ENCODE measurements at places on chromosomes 1 and 21.

- DNase-seq, result no peak
Observed at GRCh38 chr21:26565111-26565510, 8.0 kb downstream of the CYYR1 start.

- peak; percentile 76 for DNase-seq
Observed at GRCh38 chr1:206575165-206575893, 36.9 kb downstream of the EIF2D start.

- DNase-seq, result no peak
Observed at GRCh38 chr1:79042117-79042516, 35.6 kb upstream of the ADGRL4 start.

- DNase-seq, result no peak
Observed at GRCh38 chr1:204192589-204193352, 3.5 kb downstream of the KISS1 start.

GRCh38 chr1:232593717-232594502 is 36.0 kb downstream of the SIPA1L2 start:
- no peak for DNase-seq

- no peak for DNase-seq
Observed at GRCh38 chr1:223059526-223059925, 83.5 kb downstream of the TLR5 start.

DNA sequence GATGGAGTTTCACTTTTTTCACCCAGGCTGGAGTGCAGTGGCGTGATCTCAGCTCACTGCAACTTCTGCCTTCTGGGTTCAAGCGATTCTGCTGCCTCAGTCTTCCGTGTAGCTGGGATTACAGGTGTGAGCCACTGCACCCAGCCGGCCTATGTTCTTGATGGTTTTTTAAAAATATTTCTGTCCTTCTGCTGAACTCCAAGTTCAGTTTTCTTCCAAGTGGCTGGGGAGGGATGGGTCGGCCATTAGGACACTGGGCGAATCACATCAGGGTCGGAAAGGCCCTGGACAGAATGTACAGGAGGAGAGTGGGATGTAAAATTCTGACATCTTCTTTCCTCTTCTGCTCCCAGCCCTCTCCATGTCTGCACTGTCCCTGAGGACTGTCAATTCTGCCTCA is 289.6 kb downstream of the PTPRU start:
- DNase-seq, result no peak

- no peak for DNase-seq
Observed at GRCh38 chr1:208141610-208142192, 102.5 kb downstream of the PLXNA2 start.

DNA sequence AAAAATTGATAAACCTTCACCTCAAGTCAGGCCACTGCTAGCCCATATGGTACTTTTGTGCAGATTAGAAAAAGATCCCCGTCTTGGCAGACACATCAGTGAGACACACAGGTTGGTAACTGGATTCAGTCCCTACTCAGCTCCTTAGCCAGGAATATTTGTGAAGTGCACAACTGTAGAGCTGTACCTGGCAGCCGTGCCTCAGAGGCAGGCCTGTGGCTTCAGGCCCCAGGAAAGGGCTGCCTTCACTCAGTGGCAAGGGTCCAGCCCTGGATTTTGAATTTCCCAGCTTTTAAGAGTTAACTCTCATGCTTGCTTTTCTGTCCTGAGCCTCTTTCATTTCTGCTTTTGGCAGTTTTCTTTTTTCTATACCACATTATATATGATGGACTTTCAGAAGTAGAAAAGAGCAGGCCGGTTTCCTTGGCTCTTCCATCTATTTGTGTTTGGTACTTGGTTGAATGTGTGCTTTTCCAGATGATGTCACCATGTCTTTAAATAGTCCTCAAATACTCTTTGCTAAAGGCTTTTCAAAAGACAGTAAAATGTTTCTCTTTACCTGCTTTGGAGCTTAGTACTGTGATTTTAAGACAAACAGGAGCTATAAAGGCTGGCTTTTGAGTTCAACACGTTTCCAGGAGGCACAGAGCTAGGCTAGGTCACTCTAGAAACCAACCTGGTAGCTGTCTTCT is 186.6 kb downstream of the AK5 start:
- peak; percentile 45 for DNase-seq

- peak; percentile 42 for DNase-seq
Observed at GRCh38 chr1:82161700-82162141, 361.0 kb downstream of the ADGRL2 start.

DNA sequence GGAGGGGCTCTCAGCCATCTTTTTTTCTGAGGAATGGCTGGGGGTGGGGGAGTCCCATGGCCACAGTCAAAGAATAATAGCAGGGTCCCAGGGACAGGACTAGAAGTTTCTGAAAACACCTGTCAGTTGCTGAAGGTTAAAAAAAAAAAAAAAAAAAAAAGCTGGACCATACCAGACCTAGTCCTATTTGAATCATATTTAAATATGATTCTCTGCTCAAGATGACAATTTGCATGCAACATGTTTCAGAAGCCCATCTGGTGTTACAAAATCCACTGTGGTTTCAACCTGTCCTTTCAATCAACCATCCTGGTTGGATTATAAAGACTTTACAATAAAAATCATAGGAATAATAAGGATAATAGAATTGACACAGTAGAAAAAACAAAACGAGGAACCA is 153.7 kb downstream of the TENT5C start:
- DNase-seq, result no peak

DNA sequence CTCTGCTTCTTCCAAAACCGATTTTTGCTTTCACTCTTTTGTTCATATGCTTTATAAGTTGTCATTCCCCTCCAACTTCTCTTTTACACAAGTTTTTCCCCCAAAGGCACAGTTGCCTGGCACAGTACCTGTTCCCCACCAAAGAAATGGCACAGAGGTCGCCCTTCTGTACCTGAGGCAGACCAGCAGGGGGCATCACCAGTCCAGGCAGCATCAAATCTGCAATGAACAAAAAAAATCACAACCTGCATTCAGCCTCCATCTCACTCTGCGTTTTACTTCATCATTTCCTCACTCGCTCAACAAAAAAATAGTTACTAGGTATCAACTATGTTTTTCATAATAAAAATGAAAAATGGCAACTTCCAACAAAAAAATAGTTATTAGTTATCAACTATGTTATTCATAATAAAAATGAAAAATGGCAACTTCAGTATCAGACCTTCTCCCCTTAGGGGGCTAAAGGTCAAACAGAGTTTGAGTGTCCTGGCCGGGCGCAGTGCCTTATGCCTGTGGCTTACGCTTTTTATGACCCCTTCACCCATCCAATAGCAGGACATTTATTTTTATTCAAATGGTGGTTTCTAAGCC is 4.1 kb downstream of the EIF2D start:
- no peak for DNase-seq

DNA sequence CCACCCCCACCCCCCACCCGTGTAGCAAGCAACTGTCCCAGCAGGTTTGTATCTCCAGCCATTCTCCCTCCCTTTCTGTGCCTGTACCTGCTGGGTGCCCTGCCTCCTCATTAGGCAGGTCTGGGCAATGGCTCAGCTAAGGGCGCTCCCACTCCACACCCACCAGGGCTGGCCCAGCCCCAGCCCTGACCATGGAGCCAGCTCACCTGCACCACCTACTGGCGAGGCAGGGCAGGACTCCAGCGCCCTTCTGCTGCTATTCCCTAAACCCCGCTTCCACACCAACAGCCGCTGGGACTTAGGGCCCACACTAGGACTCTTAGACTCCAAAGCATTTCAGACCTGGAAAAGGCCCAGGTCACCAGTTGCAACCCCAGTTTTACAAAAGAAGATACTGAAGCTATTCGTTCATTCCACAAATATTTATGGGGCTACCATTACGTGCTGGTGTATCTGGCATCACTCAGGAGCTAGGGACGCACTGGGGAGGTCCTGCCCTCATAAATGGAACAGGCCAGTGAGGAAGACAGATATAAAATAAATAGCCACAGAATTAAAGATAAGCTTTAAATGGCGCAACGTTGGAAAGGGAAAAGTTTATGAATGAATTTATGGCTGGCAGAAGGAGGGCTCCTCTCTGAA is 24.0 kb downstream of the PGLYRP3 start:
- no peak for DNase-seq

DNA sequence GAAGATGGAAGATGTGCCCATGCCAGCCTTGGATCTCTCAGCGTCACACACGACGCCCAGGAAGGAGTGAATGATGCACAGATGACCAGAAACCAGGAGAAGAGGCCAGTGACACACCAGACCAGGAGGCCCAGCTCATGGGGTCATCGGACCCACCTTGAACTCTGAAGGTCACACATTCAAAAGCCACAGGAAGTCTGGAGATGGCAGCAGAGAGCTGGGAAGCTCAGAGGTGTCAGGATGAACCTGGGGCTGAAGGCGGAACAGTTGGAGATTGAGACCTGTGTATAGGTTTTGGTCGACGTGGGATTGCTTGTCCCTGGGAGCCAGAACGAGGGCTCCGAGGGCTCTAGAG is 43.6 kb downstream of the SLC19A1 start:
- DNase-seq, result no peak

GRCh38 chr1:101301446-101302057 is 64.7 kb downstream of the S1PR1 start:
- no peak for DNase-seq

DNA sequence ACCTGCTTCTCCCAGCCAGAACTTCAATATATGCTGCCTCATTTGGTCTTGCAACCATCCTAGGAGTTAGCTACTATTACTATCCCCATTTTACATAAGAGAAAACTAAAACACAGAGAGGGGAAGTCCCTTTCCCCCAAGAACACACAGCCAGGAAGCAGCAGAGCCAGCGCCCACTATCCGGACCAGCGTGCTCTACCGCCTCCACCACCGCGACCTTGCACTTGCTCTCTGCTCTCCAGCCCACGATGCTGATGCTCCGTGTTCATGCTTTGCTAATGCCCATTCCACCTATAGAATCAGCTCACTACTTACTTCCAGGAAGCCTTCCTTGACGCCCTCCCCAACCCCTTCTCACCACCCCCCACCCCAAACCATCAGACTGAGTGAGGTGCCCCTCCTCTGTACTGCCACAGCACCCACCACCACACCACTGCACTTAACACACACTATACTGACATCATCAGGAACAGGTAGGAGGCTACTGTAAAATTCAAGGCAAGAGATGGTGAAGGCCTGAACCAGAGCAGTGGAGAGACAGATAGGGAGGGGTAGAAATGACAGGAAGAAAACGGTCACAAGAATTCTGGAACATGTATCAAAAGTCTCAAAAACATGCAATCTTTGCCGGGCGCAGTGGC is 9.4 kb downstream of the TMEM53 start:
- no peak for DNase-seq

GRCh38 chr21:34728479-34728878 is 59.7 kb downstream of the CLIC6 start:
- DNase-seq, result no peak

GRCh38 chr1:201585093-201585483 is 46.2 kb downstream of the NAV1 start:
- DNase-seq, result no peak
